ENCODE measurements at places on chromosomes 5 and 9.

GRCh38 chr5:26940994-26941393, 97.4 kb downstream of the CDH9 start:
- DNase-seq = peak; percentile 94

DNA sequence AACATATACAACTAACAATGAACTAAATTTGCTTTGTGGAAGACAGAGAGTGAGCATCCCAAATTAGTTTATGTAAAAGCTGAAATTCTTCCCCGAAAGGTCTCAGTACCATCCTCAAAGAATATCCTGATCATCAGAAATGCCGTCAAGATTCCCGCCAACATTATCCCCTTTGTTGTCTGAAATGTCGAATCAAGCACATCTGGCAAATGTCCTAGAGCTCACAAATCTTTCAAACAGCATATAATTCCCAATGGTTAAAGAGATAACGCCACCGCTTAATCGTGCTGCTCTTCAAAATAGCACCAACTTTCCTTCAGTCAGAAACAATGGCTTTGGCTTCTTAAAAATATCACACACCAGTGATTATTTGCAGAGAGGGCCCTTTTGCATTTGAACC, 23.8 kb downstream of the MORN5 start:
- DNase-seq = no peak

- peak; percentile 99 for DNase-seq
Measured at GRCh38 chr5:14267991-14268708, 125.0 kb downstream of the TRIO start.

GRCh38 chr9:75488719-75489110, 400.4 kb downstream of the OSTF1 start:
- no peak for DNase-seq

- no peak for DNase-seq
Measured at GRCh38 chr9:129335464-129336129, 157.5 kb upstream of the IER5L start.

DNA sequence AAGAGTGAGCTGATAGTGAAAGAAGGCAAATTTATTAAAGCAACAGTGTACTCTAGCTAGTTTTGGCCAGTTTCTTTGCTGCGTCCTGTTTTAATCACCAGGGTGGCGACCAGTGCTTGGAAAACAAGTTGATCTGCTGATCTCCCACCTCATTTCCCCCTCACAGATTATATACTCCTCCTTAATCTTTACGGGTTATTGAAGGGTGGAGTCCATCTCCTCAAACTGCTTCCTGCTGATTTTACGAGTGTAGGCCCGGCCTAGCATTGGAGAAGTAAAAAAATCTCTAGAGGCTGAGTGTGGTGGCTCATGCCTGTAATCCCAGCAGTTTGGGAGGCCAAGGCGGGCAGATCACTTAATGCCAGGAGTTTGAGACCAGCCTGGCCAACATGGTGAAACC, 14.0 kb upstream of the CFAP95 start:
- DNase-seq = no peak

DNA sequence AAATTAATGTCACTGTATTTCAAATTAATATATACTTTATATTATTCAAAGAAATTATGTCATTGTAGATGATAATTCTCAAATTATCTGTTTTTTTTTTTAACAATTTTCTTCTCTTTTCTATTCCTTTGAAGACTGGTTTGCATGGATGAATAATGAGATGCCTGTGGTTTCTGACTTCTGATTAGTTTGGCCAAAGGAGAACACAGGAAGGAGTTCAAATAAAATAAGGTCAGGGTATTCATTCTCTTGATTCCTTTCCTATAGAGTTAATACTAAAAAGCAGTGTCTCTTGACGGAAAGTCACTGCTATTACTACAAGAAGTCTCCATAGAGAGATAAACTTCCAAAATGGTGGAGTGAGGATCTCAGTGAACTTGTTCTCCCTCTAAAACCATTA, 279.6 kb upstream of the FTMT start:
- DNase-seq = no peak

GRCh38 chr5:128287740-128288139, 204.2 kb downstream of the SLC12A2 start:
- DNase-seq = no peak

- no peak for DNase-seq
Measured at GRCh38 chr9:21097817-21098216, 20.1 kb upstream of the IFNB1 start.

- DNase-seq = no peak
Measured at GRCh38 chr5:155001523-155001922, 12.0 kb upstream of the KIF4B start.

- DNase-seq = no peak
Measured at GRCh38 chr5:126137891-126138280, 285.3 kb upstream of the GRAMD2B start.

DNA sequence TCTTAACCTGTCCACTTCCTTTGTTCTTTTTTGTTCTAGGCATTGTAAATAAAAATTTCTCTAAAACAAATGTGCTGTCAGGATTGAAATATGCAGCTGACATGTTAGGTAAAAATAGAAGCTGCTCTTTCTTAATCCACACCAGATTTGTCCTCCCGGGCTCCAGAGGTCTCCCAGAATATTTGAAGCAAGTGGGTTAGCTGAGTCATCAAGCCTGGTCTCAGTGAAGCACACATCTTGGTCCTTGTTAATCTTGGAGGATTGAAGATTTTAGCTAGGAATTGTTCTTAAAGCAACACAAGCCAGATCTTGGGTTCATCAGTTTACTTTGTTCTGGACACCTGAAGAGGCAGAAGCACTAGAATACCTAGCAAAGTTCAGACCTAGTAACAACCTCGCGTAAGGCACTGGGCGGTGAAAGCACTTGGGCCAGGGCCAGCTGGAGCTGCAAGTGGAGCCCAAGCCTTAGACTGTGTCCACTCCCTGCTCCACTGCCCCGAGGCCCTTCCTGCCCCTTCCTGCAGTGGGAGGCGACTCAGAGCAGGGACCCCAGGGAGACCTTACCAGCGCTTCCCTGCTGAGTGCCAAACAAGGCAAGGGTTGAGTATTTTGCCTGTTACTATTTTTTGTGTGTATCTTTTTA, 36.5 kb downstream of the HABP4 start:
- peak; percentile 34 for DNase-seq

GRCh38 chr9:4402501-4402900, 87.8 kb upstream of the SLC1A1 start:
- DNase-seq = no peak

- DNase-seq = no peak
Measured at GRCh38 chr5:111412593-111412992, 99.7 kb downstream of the STARD4 start.

- DNase-seq = no peak
Measured at GRCh38 chr9:37486256-37486615, 488 bp downstream of the POLR1E start.

GRCh38 chr5:72814104-72814503, 2.4 kb upstream of the TNPO1 start:
- DNase-seq = no peak

DNA sequence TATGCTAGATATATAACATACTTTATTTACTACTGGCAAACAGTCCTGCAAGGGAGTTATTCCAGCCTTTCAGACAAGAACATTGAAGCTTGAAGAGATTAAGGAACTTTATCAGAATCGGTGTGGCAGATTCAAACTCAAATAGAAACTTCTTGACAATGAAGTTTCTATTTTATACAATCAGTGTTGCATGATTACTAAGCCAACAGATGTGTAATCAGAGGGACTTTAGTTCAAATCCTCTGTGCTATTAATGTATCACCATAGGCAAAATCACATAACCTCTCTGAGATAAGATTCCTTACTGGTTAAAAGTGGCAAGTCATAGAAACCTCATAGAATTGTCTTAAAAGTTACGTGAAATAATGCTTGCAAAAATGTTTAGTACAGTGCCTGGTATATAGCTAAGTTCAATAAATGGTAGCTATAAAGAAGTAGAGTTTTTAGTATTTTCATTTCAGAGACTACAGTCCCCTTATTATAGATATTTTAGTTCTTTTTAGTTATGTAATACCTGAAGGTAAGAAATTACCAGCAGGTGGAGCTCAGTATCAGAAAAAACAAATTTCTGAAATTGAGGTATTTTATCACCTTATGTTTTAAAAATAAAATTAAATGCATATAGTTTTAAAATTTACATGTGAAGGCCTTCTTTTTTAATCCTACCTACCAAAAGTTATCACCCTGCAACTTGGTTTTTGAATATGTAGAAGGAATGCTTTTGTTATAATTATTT, 172.1 kb downstream of the FER start:
- DNase-seq = no peak

GRCh38 chr5:165055476-165055875, 1550.1 kb downstream of the MAT2B start:
- no peak for DNase-seq

GRCh38 chr9:90064248-90064647, 459.4 kb downstream of the GADD45G start:
- DNase-seq = no peak

- DNase-seq = no peak
Measured at GRCh38 chr5:171453056-171453725, 33.7 kb downstream of the FGF18 start.

DNA sequence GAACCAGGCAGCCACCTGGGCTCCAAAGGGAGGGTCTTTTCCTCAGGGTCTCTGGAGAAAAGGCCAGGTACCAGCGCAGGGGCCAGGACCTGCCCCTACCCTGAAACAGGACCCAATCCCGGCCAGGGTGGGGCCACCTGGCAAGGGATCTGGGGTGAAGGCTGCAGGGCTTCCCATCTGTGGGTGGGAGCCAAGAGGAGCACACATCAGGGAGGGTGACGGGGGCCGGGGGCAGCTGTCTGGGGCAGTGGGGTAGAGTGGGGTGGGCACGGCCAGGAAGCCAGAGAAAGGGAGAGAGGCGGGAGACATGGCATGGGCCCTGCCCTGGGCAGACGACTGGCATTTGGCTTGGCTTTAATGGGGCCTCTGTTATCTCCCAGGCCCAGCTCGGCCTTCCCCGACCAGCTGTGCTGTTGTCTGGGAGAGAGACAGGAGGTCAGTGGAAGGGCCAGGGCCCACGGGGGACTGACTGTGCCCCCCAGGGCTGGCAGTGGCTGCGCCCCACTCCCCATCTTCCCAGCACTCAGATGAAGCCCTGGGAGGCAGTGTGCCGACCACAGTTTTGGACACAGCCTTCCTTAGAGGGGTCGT, 57.2 kb upstream of the RNF130 start:
- DNase-seq = no peak

- no peak for DNase-seq
Measured at GRCh38 chr5:139315056-139315615, 21.6 kb downstream of the MATR3 start.

GRCh38 chr9:99820685-99821395, 845 bp upstream of the NR4A3 start:
- DNase-seq = peak; percentile 47

DNA sequence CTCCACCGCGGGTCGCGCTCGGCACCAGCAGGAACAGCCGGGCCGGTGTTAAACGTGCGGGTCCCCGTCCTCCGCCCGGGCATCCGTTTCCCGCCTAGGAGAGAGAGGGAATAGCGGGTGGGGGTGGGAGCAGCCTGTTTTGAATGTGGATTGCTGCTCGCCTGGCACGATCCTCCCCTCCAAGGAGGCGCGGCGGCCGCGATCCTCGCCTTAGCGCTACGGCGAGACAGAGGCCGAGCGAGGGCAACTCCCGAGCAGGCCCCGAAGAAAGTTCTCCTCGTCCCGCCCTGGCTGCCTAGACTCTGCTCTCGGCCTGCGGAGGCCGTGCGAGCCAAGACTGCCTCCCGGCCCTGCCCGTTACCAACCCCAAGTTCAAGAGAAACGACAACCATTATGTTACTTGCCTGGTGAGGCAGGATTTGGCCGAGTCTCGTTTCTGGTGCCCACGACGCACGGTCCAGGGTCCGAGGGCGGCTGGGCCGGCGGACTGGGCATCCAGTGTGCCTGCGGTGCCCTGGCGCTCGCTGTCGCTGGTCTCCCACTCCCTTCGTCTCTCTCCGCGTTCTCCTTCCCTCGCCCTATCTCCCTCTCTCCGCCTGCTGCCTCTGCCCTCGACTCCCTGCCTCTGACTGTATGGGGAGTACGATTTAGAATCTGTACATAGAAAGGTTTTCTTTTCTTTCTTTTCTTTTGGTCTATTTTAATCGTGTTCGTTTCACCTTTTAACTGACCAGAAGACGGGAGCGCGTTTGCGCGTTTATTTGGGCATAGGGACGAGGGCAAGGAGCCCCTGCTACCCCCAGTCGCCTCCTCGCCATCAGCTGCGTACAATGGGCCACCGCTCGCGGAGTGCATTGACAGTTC, 724 bp downstream of the NR2F1-AS1 start:
- peak; percentile 19 for DNase-seq

DNA sequence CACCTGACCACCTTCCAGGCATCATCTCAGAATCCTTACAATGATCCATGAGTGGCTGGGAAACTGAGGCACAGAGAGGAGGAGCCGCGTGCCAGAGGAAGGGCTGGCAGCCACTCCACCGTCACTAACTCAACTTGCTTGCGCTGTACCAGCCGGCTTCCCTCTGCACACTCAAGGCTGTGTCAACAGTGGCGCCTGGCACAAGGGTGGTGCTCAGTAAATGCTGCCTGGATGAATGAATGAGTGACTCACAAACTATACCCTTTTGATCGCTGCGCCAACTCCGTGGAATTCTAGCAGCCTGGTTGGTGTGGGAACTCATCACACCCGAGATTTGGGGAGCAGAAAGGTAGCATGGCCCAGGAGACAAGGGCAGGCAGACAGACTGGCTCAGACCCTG, 21.9 kb downstream of the PRRX2 start:
- no peak for DNase-seq

- DNase-seq = no peak
Measured at GRCh38 chr5:67619235-67619634, 422.6 kb upstream of the CD180 start.

GRCh38 chr5:88826646-88827585, 56.1 kb downstream of the MEF2C start:
- peak; percentile 38 for DNase-seq

DNA sequence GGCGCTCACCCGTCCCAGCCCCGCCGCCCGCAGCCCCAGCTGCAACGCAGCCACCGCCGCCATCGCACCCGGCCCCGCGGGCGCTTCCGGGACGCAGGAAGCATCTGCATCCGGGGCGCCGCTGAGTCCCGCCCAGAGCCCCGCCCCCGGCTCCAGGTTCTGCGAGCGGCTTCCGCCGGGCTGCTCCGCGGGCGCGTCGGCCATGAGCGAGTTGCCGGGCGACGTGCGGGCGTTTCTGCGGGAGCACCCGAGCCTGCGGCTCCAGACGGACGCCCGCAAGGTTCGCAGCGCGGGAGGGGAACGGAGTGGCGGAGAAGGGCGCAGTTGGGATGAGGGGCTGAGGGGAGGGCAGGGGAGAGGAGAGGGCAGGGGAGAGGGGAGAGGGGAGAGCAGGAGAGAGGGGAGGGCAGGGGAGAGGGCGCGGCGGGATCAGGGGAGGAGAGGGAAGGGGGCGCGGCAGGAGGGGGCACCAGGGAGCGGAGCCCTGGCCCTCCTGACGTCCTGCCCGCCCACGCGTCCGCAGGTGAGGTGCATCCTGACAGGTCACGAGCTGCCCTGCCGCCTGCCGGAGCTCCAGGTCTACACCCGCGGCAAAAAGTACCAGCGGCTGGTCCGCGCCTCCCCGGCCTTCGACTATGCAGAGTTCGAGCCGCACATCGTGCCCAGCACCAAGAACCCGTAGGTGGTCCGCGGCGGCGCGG, at the start of the genes SURF1 and SURF2:
TSS of gene SURF1 (minus strand) at position 97 of the 701 bp plus-strand sequence. CDS start at position 63, 34 bp downstream.
TSS of gene SURF2 (plus strand) at position 160 of the 701 bp plus-strand sequence. CDS start at position 203, 43 bp downstream.
- DNase-seq = no peak

DNA sequence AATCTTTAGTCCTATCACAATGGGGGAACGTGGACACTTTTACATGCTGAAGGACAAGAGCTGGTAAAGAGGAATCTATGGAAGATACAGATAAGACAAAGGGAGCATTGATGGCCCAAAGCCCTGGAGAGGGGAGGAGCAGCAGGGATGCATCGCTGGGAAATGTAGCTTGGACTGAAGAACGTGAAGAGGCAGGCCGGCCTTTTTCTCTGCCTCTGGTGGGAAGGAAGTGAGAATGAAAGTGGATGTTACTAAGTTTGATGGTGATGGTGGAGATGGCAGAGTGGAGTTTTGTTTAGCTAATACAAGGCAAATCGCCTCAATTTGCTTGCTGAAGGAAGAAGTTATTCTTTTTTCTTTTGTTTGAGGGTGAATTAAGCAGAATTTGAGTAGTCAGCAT, 124.6 kb upstream of the TAF11L2 start:
- DNase-seq = no peak
